ENCODE measurements at places on chromosomes 3 and 15. TPM values are rescaled to one million over a fixed set of nuclear protein-coding genes. Genes with fewer than 3 reads are reported as not detected.

Gene PLSCR2
- not detected for total RNA-seq

Gene STARD5
- total RNA-seq: 21.1 TPM

Gene A4GNT
- total RNA-seq: not detected

Gene ATP10A
- total RNA-seq: 13.0 TPM

Gene FRMD4B
- total RNA-seq: 0.85 TPM

Gene CD96
- total RNA-seq: under 0.01 TPM

Gene HTR3E
- total RNA-seq: not detected

Gene APOD
- 1.4 TPM for total RNA-seq

Gene MCTP2
- total RNA-seq: 0.58 TPM

Gene TRPM1
- total RNA-seq: not detected

Gene TGM4
- not detected for total RNA-seq

Gene DLEC1
- total RNA-seq: 0.28 TPM

Gene PRR20G
- not detected for total RNA-seq

Gene ACTC1
- not detected for total RNA-seq

Gene SEMA4B
- 24.2 TPM for total RNA-seq

Gene CFAP100
- total RNA-seq: not detected

Gene PLCH1
- total RNA-seq: under 0.01 TPM

Gene KCNAB1
- 4.8 TPM for total RNA-seq

Gene USP19
- total RNA-seq: 42.8 TPM

Gene IL20RB
- 0.38 TPM for total RNA-seq

Gene CAMK1
- 34.4 TPM for total RNA-seq

Gene CELSR3
- 0.85 TPM for total RNA-seq

Gene GPR27
- total RNA-seq: 0.28 TPM

Gene HIGD2B
- not detected for total RNA-seq

Gene SLC9C1
- 0.56 TPM for total RNA-seq

Gene SNURF
- 14.7 TPM for total RNA-seq

Gene COL8A1
- 248 TPM for total RNA-seq

Gene LYZL4
- total RNA-seq: 0.19 TPM

Gene CYP1A1
- 0.19 TPM for total RNA-seq

Gene KIF7
- 11.3 TPM for total RNA-seq

Gene CACNA2D2
- total RNA-seq: not detected

Gene FBXL22
- total RNA-seq: 0.58 TPM

Gene GPR62
- total RNA-seq: not detected

Gene IL17RE
- total RNA-seq: 0.56 TPM

Gene NKTR
- 52.4 TPM for total RNA-seq

Gene SH2D7
- total RNA-seq: not detected

Gene TOP2B
- total RNA-seq: 63.7 TPM

Gene GOLGA6L4
- 0.19 TPM for total RNA-seq

Gene PLOD2
- total RNA-seq: 1,238 TPM

Gene FILIP1L
- 11.7 TPM for total RNA-seq
